EH (cell line): ENCODE measurements at places on chromosomes 4 and X.

DNA sequence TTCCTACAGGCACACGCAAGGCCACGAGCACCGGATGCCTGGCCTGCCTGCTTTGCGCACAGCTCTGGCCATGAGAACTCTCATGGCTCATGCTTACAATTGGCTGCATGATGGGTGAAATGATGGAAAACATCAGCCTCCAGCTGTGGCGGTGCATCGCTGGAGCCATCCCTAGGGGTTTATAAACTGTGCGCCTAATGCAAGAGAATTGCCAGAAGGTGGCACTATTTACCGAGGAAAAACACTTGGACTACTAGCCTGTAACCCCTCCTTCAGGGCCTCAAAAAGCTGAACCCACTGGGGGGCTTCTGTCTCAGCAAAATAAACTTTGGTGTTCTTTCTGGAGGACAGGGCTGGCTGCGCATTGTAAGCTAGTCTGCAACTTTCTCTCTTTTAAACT is 51.9 kb downstream of the PHKA2 start:
- peak; percentile 46 for DNase-seq

DNA sequence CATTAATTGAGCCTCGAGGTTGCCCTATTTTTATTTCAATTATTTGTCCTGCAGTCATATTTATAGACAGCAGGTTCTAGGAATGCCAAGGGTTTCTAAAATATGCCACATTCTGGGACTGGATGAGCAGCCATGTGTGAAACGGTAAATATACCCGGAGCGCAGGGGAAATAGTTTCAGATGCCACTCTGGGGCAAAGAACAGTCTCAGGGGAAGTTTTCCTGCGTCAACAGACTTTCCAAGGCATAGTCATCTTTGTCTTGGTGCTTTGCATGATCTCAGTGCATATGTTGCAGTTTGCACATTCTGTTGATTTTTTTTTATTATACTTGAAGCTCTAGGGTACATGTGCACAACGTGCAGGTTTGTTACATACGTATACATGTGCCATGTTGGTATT is 71.0 kb downstream of the GPAT3 start:
- no peak for DNase-seq

DNA sequence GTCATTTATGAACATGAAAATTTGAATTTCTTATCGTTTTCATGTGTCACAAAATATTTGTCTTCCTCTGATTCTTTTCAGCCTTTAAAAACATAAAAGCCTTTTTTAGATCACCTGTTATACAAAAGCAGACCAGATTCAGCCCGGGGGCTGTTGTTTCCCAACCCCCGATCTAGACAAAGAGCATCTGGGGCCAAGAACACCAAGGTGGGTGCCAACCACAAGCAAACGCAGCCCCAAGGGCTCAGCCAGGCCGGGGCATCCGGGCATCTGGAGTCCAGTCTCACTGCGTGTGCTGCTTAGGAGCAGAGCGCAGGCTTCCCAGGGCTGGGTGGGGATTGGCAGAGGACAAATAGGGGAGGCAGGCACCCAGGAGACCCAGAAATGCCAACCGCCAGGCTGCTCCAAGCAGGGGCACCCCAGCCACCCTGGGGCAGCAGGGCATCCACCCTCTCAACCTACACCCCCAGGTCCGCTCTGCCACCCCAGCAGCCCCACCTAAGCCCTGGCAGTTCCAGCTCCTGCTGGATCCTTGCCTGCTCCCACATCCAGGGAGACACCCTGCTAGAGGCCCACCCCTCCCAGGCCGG is 78.0 kb downstream of the HMX1 start:
- DNase-seq, result no peak

- no peak for DNase-seq
These were observed 447.1 kb upstream of the AMOT start for GRCh38 chrX:113287761-113288160.

GRCh38 chr4:18846313-18846712 is 824.8 kb upstream of the LCORL start:
- DNase-seq, result no peak

- DNase-seq, result no peak
These were observed 305.1 kb upstream of the ANXA10 start for GRCh38 chr4:167787231-167787630.

- no peak for DNase-seq
These were observed 1.8 kb downstream of the PROM1 start for GRCh38 chr4:16082041-16082425.
